ENCODE measurements at places on chromosomes 7 and 10.

GRCh38 chr7:116577320-116577871 is 52.6 kb downstream of the CAV1 start:
- DNase-seq = no peak

DNA sequence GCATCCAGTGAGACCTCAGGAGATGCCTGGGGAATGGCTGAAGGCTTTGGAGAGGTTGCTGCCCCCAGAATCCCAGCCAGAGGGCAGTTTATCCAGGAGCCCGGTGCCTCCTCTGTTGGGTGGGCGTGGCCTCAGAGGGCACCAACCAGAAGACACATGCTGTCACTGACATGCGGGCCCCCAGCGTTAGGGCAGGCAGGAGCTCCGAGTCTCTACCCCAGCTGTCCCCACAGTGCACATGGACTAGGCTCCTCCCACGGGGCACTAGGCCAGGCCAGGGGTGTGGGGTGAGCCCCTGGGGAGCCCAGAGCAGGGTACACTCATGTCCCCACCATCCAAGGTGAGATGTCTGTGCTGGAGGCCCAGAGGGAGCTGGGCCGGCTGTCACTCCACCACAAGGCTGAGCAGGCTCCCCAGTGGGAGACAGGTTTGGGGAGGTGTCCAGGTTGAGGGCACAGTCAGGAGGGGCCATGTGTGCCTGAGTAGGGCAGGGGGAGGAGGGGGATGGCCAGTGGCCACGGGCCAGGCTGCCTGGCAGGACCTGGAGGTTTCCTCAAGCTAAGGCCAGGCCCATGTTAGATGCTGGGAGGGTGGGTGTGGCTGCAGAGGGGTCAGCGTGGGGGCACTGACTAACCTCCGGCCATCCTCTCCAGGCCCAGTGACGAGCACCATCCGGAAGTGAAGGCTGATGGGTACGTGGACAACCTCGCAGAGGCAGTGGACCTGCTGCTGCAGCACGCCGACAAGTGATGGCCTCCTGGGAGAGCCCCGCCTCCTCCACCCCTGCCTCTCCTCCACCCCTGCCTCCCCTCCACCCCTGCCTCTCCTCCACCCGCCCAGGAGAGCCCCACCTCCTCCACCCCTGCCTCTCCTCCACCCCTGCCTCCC is 131.3 kb downstream of the FAM53B start:
- DNase-seq = no peak

- DNase-seq = no peak
Measured at GRCh38 chr7:110373416-110373815, 717.5 kb upstream of the LRRN3 start.

GRCh38 chr7:24963218-24963617 is 16.8 kb downstream of the OSBPL3 start:
- no peak for DNase-seq

GRCh38 chr7:30201161-30201666 is 66.4 kb downstream of the MTURN start:
- DNase-seq = no peak

DNA sequence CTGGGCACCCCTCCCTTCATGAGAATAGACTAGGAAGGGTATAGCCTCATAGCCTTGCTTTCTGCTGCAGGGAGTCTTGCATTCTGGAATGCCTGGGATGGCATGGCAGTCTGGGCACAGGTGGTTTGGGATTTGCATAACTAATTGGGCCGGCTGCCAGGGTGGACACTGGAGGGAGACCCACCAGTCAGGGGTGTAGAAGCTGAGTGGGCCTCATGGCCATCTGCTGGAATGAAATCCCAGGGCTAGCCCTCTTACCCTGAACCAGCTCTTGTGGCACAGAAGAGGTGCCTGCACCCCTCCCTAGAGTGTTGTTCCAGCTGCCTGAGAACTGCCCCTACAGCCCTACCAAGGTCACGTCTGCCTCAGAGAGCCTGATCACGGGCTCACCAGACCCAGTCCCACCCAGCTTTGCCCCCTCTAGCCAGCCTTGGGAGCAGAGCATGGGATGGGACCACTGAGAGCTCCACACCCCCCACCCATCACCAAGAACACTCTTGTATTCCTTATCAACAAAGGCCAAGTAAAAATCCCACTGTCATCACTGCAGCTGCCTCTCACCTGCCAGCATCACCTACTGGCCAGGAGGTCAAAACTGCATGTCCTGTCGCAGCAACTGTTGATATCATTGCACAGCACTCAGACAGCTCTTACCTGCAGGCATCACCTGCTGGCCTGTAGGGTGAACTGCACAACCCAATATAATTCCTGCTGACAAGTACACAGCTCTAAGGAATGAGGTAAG is 148.9 kb downstream of the ZEB1 start:
- no peak for DNase-seq
